Liver (tissue), 10 donors: ENCODE measurements at places on chromosomes 6 and 20. TPM values are rescaled to one million over a fixed set of nuclear protein-coding genes. Genes with fewer than 3 reads are reported as not detected.

DNA sequence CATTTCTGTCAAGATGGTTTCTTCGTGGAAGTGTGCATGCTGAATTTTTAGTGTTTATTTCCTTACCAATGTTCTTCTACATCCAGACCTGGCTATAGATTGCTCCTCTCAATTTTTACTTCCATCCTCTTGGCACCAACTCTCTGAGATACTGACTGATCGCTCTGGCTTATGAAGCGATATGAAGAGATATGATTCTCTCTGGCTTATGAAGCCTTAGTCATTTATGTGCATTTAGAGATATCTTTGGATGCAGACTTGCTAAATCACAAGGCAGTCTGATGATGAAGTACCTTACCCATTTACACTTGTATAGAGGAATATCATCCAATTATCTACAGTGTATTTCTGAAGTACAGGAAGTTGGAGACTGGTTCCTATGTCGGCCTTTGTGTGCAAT lies 295.4 kb upstream of the STXBP5 start:
- DNase-seq, result no peak

- no peak for DNase-seq
Observed at GRCh38 chr6:51928320-51928719, 159.1 kb downstream of the PKHD1 start.

- no peak for DNase-seq
Observed at GRCh38 chr20:50258790-50259483, 68.3 kb downstream of the CEBPB start.

The FAM209B gene
- total RNA-seq, result not detected

GRCh38 chr6:17352302-17352701 lies 41.1 kb upstream of the CAP2 start:
- no peak for DNase-seq

The ZSCAN23 gene
- 0.65 TPM for total RNA-seq

The COL21A1 gene
- 1.3 TPM for total RNA-seq

DNA sequence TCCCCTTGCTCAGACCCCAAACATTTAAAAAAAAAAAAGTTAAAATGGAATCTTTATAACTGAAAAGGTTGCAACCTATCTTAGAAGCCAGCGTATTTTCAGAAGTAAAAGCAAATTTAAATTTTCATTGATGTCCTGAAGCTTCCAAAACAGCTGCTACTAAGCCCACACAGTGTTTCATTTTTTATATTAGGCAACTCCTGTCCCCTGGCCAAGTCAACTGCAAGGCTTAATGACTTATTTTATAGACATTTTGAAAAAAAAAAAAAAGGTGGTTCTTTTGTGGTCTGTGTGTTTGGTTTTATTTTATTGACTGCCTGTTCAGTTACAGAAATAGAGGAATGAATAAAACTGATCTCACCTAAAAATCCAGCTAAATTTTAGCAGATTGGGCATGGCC lies 13.0 kb downstream of the CFAP61 start:
- DNase-seq, result no peak

The ZNF165 gene
- total RNA-seq, result 0.51 TPM

The BLTP3A gene
- 14.6 TPM for total RNA-seq

- DNase-seq, result no peak
Observed at GRCh38 chr20:11989018-11989771, 71.5 kb downstream of the BTBD3 start.

The RRAGD gene
- total RNA-seq, result 6.7 TPM

GRCh38 chr20:25695532-25696370 lies 902 bp downstream of the ZNF337 start:
- peak; percentile 33 for DNase-seq

DNA sequence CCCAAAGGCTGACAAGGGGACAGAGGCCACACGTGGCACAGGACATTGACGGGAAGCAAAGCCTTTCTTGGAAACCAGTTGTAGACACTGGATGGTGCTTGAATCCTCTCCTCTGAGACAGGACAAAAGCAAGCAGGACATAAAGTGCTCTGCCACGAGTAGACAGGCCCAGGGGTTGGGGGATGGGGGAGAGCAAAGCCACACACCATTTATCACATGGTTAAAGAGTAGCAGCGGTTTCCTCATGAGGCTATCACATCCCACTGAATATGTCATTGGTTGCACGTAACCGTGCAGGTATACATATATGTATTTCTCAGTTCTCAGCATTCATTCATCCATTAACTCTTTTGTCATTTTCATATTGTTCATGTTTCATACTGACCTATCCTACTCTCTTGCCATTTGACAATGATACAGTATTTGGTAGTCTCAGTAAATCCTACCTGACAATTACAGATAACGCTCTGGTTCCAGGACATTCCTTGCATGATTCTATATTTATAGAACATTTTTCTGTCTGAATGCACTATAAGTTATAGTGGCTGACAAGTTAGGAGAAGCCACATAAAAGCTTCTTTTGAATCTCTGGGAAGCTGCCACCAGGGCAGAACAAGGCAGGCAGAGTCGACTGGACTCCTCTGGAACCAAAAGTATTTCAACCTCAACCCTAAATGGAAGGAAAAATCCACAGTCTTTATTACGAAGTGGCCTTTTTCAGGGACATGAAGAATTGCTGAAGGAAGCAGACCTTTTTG lies 23.5 kb downstream of the METTL24 start:
- DNase-seq, result no peak

- no peak for DNase-seq
Observed at GRCh38 chr6:7905416-7905815, 5.2 kb downstream of the TXNDC5 start.

DNA sequence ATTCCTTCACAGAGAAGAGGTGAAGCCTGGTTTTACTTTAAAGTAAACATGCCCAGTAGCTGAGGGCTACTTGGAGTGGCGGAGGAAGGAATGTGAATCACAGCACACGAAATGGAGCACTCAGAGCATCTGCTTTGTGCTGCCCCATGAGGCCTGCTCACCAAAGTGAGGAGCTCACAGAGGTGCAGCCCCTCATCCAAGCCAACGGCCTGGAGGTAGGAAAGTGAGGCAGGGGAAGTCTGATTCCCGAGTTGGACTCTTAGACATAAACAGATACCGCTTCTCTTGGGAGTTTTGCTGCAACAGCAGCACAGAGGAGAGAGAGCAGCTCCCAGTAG lies 3.6 kb downstream of the YTHDF1 start:
- DNase-seq, result no peak

The COL12A1 gene
- total RNA-seq, result 5.1 TPM

- DNase-seq, result no peak
Observed at GRCh38 chr20:24631173-24631505, 161.7 kb downstream of the SYNDIG1 start.

DNA sequence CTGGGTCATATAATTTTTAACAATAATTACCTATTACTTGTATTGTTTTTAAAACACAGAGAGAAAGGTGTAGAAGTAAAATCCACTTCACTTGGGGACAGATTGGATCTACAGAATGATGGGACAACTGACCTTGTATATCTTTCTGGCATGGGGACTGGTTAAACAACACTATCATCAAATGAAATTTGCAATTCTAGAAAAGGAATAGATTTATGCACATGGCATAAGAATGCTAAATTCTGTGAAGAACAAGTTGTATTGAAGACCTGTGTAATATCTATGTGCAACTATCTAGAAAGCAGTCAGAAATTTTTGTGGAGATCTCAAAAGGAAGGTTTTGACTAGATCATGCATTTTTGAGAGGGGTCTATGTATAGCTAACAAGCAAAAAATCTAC lies 106.3 kb upstream of the BMP5 start:
- no peak for DNase-seq

The TFAP2D gene
- not detected for total RNA-seq

The DNMT3B gene
- total RNA-seq, result 2.8 TPM

- no peak for DNase-seq
Observed at GRCh38 chr6:42226161-42226611, 8.5 kb upstream of the MRPS10 start.

- DNase-seq, result no peak
Observed at GRCh38 chr6:151633526-151634335, 139.9 kb downstream of the CCDC170 start.

The RFX6 gene
- not detected for total RNA-seq

DNA sequence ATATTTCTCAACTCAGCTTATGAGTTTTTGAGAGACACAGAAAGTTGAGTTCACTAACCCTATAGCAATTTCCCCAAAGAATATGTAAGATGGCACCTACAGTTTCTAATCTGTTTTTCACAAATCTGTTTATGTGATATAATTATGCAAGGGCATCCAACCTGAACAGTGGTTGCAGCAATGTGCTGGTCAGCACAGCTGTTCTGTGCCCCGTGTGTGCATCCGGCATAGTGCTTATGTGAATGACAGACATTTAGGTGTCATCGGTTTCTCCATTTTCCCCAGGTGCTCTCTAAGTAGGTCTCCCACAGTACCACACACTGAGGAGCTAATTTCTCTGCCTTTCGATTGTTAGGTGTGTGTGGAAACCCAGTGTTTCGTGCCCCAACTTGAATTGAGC lies 7.7 kb upstream of the BACH2 start:
- no peak for DNase-seq

DNA sequence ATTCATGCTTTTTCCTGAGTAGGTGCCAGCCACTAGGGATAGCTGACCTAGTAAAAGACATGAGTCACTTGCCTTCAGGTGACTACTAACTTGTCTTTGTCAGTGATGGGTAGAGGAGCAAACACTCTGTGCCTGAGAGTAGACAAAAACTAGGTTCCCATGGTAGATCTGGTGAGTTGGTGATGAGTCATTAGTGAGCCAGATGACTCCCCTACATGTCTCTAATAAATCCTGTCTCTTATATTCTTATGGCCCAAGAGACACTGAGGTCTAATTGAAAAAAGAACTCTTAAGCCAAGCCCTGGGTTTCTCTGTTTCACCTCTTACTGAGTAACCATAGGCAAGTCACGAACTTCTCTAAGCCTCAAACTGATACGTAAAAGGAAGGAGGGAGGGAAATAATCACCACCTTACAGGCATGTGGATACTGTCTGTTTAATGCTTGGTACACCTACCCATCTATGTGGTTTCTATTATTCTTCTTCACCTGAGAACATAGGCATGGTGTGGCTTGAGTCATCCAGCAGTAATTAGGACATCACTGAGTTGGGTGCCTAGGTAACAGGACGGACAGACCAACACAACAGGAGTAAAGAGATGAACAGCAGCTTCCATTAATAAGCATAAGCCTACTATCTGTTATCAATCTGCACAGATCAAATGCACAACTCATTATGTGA lies 20.3 kb downstream of the TTPAL start:
- DNase-seq, result no peak

The TTK gene
- under 0.01 TPM for total RNA-seq

The TCF21 gene
- total RNA-seq, result 1.1 TPM

GRCh38 chr20:58624687-58625086 lies 26.4 kb upstream of the STX16 start:
- DNase-seq, result no peak

DNA sequence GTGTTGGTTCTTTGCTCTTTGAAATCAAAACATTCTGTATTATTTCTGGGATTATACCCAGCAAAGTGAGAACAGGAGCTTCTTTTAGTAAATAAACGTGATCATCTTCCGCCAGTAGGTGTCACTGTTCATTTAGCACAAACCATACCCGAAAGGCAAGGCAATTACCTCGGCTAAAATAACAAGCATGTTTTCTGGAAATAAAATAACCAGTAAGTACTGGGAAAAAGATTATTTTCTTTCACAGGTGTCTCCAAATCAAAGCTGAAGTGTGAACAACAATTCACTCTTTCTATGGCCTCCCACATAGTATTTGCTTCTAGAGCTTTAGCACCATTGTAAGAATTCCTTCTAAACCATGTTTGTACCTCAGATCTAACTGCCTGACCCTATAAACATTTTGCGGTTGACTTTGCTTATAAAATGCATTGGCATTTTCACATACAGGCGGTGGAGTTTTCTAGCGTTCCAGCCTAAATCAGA lies 144.6 kb upstream of the AGPAT4 start:
- no peak for DNase-seq

The FNDC1 gene
- 0.17 TPM for total RNA-seq

The NFATC2 gene
- total RNA-seq, result 6.7 TPM

The TRIM15 gene
- 2.2 TPM for total RNA-seq

DNA sequence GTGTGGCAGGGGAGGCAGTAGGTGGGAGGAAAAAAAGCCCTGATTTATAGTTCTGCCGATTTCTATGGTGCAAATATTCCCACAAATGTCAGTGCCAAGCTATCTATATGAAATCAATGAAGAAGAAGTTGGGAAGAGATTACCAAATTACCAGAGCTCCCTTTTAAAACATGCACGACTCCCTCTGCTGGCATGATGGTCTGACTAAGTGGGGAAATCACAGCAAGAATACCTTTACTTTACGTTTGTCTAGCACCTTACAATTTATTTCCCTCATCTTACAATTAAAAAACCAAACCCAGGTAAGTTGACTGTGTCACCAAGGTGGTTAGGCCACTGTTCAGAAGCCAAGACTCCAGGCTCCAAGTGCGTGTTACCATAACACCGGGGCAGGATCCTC lies 55.6 kb downstream of the AGPAT4 start:
- DNase-seq, result no peak

DNA sequence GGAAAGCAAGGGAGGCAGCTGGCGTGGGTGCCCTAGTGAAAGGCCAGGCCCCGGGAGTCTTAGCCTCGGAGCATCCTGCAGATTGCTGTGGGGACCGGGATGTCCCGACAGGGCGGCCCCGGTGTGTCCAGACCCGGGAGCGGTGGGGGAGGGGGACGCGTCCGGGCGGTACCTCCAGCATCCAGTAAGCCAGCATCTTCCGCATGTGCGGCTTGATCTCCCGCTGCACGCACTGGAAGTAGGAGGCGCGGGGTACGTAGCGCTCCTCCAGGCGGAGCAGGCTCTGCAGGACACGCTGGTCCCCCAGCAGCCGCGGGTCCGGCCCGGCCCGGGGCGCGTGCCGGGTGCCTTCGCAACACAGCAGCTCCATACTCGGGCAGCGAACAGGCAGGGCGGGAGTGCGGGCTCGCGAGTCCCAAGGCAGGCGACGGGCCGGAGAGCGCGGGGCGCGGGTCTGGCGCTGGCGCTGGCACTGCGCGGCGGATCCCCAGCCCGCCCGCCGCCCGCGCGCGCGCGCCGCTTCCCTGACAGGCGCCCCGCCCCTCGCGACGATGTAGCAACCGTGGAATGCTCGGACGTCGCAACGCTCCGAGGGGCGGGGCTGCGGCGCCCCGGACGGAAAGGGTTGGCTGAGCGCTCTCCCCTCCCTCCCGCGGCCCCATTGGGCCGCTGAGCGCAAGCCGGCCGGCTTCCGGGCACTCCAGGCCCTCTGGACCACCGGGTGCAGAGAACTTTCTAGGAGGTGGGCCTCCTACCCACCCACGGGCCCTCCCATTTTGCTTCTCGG lies at the start of gene CCND3:
Gene CCND3 (minus strand): TSS at position 529 of the 787 bp plus-strand sequence. CDS start 159 bp downstream, at position 370.
- DNase-seq, result peak; percentile 92

DNA sequence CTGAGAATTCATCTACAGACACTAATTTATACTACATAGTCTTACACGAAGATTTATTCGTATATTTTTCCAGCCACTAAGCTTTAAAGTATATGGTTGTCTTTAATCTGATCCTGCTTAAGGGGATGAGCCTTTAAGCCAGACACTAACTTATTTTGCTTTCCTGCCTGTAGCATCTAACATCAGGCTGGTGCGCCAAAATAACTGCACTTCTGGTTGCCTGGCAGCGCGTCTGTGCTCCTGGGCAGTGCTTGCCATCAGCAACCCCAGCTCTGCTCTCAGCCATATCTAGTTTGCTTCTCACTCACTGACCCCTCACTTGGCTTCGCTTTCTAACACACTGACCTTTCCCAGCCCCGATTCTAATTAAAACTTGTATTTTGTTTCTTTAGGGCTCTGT lies 21.8 kb downstream of the HMGCLL1 start:
- no peak for DNase-seq

The TAAR6 gene
- total RNA-seq, result not detected
